ENCODE measurements at places on chromosomes 3 and 15.
A peak's percentile ranks its signal among the peaks of the same experiment; 100 is the strongest.

DNA sequence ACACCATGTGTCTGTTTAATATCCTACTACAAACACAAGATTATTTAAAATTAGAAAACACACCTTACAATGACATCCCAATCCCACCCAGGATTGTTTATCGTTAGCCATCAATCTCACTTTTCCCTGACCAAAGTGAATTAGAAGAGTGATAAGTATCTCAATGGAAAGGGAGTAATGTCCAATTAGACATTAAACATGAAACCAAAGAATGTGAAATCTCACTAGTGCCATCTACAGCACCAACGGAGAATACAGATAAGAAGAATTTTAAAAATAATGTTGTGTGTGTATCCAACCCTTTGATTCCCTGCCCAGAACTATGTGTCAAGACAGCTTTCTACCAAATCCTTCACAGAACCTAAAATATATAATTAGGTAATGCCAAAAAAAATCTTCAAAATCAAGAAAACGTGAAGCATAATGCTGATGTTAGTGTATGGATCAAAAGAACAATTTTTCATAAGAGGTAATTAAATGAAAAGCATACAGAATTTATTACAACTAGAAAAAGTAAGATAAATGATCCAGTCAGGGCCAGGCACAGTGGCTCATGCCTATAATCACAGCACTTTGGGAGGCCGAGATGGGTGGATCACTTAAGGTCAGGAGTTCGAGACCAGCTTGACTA, 64.2 kb downstream of the SCAPER start:
- DNase-seq, result peak; percentile 64

GRCh38 chr3:138942861-138943623, 3.9 kb downstream of the FOXL2 start:
- peak; percentile 51 for DNase-seq

GRCh38 chr3:192597506-192597905, 129.8 kb downstream of the FGF12 start:
- DNase-seq, result no peak

- DNase-seq, result no peak
Observed at GRCh38 chr3:37397396-37397795, 223.0 kb upstream of the LRRFIP2 start.

- no peak for DNase-seq
Observed at GRCh38 chr3:113040231-113040630, 49.4 kb downstream of the GTPBP8 start.

DNA sequence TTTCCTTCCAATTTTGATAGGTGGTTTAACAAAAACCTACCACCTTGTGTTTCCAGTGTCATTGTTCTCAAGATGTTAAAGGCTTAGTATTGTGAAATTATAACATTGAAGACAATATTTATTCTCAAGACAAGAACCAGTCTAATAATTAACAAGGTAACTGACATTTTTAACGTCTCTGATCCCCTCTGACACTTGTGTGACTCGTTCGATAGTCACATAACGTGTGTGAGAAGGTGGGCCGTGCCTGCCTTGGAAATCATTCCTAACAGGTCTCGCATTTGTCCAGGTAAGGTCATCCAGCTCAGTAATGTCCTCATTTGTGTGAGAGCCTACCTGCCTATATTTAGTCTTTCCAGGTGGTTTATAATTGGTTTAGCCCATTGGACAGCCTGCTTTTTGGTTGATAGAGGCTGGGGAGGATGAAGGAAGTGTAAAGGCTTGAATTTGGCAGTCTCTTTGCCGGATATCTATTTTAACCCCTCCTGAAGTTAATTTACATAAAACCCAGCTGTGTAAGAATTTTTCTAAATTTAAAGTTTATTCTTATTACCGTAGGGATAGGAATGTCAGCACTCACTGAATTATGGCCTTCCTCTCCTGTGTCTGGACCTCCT, 94.4 kb downstream of the AKAP13 start:
- DNase-seq, result no peak

DNA sequence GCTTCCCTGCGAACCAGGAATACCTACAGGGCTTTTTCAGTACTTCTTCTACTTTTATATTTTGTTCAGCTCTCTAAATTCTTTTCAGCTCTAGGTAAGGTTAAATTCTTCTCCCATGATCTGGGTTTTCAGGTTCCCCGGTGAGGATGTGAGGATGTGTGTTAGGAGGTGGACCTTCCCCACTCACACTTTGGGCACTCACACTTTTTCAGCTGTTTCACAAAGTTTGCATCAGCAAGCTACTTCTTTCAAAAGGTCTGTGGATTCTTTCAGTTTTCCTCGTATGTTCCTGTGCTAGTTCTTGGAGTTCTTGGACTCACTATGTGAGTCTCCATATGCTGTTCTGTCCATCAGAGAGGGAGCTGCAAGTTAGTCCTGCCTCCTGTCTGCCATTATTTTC, 13.9 kb upstream of the OR5K2 start:
- no peak for DNase-seq
